NCI-H446 (cell line): ENCODE measurements at places on chromosomes 1 and 21.

DNA sequence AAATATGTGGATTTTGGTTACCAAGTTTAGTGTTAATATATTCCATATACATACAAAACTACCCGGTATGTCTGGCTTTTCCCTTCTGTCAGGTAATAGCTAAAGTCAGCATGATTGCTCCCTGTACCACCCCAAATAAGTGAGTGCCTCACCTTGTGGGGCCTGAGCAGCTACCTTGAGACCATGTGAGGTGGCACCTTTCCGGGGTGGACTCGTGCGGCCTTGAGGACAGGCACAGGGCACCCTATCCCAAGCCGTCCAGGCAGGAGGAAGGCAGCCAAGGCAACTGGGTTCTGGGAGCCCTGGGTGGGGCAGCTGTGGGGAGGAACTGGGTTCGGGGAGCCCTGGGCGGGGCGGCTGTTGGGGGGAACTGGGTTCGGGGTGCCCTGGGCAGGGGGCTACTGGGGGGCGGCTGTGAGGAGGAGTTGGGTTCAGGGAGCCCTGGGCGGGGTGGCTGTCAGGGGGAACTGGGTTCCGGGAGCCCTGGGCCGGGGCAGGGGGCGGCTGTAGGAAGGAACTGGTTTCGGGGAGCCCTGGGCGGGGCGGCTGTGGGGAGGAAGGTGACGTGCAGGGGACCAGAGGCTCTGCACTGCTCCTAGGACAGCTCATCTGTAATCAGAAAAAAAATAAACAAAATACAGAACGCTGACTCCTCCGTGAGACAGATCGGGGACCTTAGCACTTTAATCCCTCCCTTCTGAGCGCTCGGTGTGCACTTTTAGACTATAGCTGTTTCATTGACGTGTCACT, 63.3 kb downstream of the POFUT2 start:
- no peak for DNase-seq

DNA sequence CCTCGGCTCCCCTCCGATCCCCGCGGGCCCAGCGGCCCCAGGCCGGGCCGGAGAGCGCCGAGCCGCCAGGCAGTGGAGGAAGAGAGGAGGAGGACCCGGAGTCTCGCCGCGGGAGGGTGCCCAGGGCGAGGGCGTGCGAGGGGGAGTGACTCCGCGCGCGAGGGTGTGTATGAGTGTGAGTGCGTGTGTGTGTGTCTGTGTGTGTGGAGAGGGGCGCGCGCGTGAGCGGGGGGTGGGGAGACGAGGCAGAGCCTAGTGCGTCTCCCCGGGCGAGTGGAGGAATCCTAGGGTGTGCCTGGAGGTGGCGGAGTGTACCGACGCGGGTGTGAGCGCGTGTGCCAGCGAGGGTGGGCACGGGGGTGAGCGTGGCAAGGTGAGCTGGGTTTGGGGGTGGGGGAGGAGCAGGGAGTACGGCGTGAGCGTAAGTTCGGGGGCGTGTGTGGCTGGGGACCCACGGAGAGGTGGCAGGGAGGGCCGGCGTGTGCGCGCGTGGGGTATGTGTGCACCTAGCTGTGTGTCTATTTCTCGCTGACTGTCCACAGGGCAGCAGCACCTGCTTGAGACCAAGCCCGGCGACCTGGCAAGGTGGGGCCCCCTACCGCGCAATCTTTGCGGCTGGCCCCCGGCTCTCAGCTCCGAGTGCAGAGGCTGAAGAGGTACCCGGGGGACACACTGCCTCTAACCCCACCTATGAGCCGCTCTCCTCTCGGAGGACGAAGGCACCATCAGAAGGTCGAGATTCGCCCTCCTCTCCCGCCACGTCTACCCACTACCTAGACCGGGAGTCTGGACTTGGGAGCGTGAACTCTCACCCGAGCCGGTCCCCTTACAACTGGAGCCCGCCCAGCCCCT, 784 bp upstream of the KCND3 start:
- DNase-seq: peak; percentile 52

- DNase-seq: no peak
Measured at GRCh38 chr21:20649231-20649630, 349.0 kb upstream of the NCAM2 start.

- peak; percentile 18 for DNase-seq
Measured at GRCh38 chr1:227131193-227131592, 187.1 kb downstream of the CDC42BPA start.

DNA sequence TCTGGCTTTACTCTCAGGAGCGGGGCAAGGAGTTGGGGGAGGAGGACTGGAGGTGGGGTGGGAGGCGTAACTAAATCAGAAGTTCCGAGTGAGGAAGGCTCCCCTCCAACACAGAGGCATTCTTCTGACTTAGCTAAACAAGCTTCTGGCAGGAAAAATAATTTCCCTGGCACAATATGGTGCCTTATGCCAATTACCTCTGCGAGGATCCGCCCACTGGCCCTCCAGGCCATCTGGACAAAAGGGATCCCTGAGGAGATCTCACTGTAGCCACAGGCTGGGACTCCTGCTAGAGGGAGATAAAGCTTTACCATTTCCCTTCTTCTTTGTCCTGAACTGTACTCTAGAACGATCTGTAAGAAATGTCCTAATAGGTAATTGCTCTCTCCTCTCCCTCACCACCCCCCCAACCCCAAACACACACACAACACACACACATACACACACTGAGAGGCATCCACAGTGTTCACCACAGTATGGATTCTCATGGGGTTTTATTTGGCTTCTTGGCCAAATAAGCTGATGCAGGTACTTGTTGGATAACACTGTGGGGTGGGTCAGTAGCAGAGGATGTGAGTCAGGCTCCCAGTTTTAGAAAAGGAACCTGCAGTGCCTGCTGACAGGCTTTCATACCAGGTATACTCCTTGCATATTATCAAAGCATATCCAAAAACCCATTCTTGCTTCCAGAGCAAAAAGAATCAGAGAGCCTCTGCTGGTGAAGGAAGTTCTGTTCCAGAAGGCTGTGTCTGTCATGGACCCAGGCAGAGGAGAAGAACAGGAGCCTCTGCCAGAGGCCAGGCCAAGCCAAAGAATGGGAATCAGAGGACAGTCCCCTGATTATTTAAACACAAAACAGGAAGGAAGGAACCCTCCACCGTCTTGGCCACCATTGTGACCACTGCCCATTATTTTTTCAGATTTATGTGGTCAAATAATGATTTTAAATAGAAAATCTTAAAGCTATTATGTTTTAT, 169.1 kb downstream of the C1orf21 start:
- DNase-seq: peak; percentile 95

DNA sequence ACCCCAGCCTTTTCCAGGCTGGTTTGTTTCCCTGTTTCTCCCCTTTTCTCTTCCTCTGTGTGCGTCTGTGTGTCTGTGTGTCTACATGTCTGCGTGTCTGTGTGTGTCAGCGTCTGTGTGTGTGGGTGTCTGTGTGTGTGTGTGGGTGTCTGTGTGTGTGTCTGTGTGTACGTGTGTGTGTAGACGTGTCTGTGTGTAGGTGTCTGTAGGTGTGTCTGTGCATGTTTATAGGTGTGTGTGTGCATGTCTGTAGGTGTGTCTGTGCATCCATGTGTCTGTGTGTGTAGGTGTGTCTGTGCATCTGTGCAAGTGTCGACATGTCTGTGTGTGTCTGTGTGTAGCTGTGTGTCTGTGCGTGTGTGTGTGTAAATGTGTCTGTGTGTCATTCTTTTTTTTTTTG, 3.3 kb downstream of the TTLL10 start:
- DNase-seq: no peak

DNA sequence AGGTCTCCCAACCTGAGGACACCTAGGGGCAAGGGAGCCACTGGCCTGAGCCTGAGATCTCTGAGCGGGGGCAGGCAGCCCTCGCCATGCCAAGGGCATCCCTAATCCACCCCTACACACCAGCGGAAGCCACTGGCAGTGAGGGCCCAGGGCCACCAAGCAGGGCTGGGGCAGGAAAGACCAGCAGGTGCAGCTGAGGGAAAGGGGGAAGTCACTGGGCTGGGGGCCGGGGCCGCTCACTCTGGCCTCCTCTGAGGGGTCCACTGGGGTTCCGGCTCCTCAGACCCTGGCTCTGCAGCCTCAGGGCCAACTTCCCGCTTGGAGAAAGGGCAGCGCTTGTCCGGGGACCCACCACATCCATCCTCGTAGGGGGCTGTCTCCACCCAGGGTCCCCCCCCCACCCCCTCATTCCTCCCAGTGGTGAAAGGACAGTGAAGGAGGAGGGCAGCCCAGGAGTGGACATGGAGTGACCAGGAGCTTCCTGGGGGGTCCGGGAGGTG, 42.5 kb upstream of the ACTRT2 start:
- no peak for DNase-seq

GRCh38 chr1:36529769-36530260, 47.1 kb upstream of the CSF3R start:
- DNase-seq: no peak
